ENCODE measurements at places on chromosomes 2 and 18.

DNA sequence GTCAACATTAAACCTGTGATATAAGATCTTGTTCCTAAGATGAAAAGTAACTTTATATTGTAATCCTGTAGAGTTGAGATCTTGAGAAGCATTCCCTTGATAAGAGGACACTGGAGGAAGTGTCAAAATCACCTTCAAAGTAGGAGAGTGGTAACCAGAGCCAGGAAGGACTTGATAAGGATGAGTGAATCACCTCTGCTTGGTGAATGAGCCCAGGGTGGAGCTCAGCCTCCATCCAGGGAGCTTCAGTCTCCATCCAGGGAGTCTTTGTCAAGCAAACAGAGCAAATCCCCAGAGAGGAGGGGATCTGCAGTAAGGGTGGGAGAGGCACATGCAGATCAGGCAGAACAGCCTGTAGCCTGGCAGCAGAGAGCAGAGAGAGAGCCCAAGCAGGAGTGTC is 167.1 kb upstream of the SIX2 start:
- DNase-seq = no peak

GRCh38 chr2:53257287-53257686 is 510.3 kb upstream of the CHAC2 start:
- DNase-seq = no peak

DNA sequence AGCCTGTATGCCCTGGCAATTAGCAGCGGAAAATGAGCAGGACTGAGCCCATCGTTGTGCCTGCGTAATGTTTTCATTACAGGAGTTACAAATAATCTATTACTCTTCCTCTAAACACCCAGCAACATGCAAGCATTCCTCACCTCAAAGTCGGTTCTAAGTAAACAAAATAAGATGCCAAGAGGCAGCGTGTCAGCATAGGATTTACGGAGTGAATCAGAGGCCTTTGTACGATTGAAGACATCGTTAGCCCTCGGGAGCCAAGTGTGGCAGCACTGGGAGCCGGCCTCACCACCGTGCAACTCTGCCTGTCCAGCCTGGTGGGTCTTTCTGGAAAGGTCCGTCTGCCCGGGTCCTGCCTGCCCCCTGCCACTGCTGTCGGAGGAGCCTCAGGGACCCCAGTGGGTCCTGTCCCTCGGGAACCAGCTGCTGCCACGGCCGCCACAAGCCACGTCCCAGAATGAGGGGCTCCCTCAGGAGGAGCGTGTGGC is 80.1 kb upstream of the CTDP1 start:
- DNase-seq = no peak

- DNase-seq = no peak
Measured at GRCh38 chr2:50718146-50718545, 313.8 kb downstream of the NRXN1 start.

DNA sequence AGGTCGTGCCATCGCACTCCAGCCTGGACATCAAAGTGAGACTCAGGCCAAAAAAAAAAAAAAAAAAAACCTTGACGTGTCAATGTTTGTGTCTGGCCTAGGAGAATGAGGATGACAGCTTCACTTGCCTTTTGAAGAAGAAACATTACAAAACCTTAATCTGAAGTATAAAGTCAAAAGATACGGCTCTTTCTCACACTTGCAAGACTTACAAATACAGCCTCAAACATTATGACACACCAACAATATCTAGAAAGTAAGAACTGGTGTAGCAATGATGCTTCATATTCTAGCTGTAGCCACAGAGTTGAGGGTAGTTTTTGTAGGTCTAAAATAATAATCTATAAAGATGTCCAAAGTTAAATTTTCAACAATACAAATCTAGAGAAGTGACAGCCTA is 25.5 kb downstream of the MPPE1 start:
- no peak for DNase-seq

DNA sequence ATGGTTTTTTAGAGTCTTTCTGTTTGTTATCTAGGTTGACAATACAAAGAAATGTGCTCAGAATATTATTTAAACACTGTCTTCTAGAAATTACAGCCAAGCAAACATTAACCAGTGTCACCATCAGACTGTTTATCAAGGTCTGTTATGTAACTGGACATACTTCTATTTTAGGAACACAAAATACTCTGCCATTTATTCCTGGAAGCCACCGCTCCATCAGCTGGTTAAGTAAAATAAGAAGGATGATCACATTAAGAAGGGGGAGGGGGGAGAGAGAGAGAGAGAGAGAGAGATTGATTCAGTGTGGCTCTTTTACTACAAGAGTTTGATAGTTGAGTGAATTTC is 47.9 kb downstream of the MBP start:
- no peak for DNase-seq

DNA sequence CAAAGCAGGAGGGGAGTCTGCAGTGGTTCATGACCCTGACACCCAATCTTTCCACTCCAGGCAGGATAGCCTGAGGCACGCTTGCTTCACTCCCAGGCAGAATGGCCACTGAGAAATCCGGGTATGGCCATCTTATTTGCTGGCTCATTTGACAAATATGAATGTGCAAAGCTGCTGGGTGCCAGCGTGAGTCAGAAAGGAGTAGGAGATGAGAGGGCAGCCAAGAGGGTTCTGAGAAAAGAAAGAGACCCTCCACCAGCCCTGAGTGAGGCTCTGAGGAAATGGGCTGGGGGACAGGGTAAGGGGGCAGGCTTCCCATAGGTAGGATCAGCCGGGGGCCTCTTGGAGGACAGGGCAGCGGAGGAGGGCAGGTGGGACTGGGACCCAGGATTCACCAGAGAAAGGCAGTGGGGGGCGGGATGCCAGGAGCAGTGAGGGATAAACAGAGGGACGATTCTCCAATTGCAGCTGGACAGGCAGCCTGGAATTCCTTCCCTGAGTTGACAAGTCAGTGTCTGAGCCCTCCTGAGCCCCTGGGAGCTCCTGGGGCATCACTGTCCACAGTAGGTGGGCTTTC is 15.2 kb downstream of the RAMP1 start:
- no peak for DNase-seq

- DNase-seq = no peak
Measured at GRCh38 chr18:41096504-41096903, 858.5 kb upstream of the PIK3C3 start.

GRCh38 chr18:77784759-77785379 is 535.2 kb downstream of the GALR1 start:
- DNase-seq = no peak

DNA sequence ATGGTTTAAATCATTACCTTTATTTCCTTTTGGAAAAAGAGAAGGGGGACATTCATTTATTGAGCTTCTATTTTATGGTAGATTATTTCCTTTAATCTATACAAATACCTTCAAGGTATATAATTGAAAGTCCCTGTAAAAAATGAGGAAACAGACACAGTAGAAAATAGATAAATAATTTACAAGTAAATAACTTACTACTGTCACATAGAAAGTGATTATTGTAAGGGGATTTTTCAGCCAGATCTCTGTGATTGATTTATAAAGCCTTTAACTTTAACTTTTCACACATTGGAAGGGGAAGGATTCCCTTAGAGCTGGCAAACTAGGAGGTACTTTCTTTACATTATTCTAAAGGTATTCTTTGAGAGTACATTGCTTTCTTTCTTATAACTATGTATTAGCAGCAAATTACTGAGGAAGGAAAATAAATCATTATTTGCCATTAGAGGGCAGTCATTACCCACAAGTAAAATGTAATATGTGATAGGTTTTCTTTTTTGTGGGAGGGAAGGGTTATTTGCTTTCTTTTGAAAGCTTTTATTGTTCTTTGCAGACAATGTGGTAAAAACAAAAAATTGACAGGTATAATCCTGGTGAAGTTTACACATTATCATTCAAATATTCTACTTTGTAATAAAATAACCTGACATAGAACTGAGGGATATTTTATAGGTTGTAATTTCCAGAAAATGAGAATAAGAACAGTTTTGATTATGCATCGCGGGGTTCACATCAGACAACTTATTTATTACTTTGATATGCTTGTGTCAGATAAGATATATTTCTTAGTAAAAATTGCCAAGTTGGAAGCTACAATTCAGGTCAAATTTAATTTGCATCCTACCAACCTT is 24.8 kb upstream of the RPE start:
- DNase-seq = no peak

DNA sequence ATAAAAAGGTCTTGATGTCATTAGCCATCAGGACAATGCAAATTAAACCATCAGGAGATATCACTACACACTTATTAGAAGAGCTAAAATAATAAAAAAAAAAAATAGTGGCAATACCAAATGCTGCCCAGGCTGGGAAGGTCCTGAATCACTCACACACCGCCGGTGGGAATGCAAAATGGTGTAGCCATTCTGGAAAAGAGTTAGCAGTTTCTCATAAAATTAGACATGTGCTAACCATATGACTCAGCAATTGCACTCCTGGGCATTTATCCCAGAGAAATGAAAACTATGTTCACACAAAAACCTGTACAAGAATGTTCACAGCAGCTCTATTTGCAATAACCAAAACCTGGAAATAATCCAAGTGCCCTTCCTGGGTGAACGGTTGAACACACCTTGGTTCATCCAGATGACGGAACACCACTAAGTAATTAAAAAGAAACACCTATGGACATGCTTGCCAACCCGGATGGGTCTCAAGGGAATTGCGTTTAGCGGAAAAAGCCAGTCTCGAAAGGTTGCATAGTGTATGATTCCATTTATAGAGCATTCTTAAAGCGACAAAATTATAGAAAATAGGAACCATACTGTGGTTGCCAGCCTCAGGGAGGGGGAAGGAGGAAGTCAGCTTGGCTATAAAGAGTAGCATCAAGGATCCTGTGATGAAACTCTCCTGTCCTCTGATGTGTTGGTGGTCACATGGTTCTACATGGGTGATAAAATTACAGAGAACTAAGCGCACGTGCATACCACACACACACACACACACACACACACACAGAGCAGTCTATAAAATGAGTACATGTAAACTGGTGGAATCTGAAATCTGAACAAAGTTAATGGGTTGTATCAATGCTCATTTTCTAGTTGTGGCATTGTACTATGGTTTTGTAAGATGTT is 4.6 kb downstream of the MBP start:
- DNase-seq = no peak

DNA sequence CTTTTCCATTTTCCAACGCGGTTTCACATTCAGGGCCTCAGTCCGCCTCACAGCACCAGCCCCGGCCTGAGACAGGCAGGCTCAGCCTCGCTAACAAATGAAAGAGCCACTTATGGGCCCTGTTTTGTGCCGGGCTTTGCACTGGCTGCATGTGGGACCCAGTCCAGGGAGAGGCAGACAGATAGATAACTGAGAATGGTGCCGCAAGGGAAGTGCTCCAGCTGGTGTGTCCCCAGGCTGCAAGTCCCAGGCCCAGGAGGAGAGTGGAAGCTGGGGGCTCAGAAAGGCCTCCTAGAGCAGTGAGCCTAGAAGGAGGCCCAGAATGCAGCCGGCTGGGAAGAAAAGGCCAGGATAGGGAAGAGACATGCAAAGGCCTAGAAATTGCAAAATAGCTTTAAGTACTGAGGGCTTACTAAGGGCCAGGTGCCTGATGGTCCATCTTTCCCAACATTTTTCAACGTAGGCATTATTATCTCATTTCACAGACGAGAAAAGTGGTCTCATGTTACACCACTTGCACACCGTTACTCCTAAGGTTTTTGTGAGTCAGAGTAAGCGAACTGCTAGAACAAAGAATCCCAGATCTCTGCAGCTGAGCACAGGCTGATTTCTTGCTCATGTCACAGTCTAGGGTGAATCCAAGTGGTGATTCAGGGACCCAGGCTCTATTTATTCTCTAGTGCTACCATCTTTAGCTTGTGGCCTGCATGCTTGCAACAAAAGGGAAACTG is 26.0 kb downstream of the ADRA2B start:
- DNase-seq = no peak

GRCh38 chr2:163255086-163255485 is 416.5 kb upstream of the KCNH7 start:
- no peak for DNase-seq

GRCh38 chr18:10037181-10037580 is 123.4 kb downstream of the VAPA start:
- no peak for DNase-seq

GRCh38 chr2:20539776-20540586 is 93.1 kb downstream of the RHOB start:
- peak; percentile 64 for DNase-seq

GRCh38 chr18:79515331-79515730 is 119.6 kb downstream of the NFATC1 start:
- DNase-seq = peak; percentile 23

- no peak for DNase-seq
Measured at GRCh38 chr2:30470426-30470825, 23.4 kb downstream of the LCLAT1 start.

DNA sequence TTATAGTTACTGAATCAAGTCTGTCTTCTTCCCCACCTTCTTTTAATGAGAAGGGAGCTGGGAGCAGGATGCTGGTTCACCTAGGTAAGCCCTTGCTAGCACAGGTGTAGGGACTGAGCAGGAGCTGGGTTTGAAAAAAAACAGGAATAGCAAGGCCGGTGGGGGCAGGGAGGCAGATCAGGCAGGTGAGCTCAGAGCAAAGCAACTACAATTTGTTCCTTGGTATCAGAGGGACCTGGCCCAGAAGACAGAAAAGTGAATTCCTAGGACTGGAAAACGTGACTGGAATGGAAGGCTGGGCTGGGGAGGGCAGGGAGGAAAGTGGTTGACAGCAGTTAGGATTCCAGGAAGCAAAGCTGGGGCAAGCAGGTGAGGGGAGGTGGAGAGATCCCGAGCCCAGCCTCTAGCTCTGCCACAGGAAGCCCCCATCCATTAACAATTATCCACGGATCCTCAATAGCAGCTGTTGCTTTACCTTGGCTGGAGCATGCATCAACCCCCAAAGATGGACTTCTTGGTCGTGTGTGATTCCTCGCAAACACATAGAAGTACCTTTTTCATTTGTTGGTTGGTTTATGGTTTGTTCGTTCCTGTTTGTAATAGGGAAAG is 118.4 kb downstream of the LNPK start:
- DNase-seq = no peak

GRCh38 chr2:175097297-175097696 is 70.7 kb downstream of the ATF2 start:
- no peak for DNase-seq

GRCh38 chr2:189854940-189855339 is 70.7 kb downstream of the PMS1 start:
- DNase-seq = no peak

- no peak for DNase-seq
Measured at GRCh38 chr2:62042944-62043343, 137.5 kb downstream of the COMMD1 start.

DNA sequence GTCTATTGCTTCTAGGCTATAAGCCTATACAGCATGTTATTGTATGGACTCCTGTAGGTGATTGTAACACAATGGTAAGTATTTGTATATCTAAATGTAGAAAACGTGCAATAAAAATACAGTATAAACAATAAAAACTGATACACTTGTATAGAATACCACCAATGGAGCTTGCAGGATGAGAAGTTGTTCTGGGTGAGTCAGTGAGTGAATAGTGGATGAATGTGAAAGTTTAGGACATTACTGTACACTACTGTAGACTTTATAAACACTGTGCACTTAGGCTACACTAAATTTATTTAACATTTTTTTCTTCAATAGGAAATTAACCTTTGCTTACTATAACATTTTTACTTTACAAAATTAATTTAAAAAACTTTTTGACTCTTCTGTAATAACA is 679.2 kb upstream of the ZNF804A start:
- DNase-seq = no peak
